A172 (cell line): ENCODE measurements at places on chromosomes 11 and 22.

DNA sequence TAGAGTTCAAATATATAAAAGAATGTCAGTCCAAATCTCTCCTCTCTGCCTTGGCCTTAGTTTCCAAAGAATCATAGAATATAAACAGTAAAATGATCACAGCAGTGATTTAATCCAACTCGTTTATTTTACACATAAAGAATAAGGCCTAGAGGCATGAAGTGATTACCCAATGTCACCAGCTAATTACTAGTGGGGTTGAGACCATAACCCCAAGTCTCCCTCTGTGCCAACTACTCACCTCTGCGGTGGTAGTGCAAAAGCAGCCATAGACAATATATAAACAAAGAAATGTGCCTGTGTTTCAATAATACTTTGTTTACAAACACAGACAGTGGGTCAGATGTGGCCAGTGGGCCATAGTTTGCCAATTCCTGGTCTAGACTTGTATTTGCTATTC lies 96.6 kb upstream of the FAT3 start:
- DNase-seq: no peak

- no peak for DNase-seq
Observed at GRCh38 chr11:68457898-68458249, 2.7 kb upstream of the PPP6R3 start.

DNA sequence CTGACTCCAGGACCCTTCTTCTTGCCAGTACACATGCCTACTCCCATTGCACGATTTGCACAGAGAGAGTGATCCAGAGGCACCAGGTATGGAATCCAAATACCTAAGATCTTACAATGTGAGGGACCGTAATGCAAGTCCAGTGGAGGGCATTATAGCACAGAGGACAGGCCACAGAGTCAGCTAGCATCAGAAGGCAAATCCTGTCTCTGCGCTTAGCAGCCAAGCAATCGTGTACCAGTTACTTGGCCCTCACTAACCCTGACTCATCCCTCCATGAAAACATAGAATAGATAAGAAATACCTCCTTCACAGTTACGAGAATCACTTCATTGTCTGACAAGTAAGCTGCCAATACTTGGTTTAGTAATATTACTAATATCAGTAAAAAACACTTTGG lies 69.7 kb upstream of the SLC6A5 start:
- peak; percentile 10 for DNase-seq

DNA sequence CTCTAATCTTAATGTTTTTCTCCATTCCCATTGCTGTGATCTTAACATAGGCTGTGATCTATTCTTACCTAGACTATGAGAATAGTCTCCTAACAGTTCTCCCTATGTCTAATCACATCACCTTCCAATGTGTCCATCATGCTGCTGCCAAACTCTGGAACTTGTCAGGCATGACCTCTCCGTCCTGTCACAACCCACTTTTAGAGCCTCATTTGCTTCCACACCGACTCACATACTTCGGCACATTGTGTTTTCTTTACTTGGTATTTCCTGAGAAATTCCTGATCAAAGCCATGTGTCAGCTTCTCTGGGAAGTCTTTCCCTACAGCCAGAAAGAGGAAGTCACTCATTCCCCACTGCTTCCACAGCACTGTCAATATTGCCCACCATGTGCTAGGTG lies 40.5 kb upstream of the BIRC3 start:
- DNase-seq: no peak

- DNase-seq: no peak
Observed at GRCh38 chr11:95711945-95712221, 77.7 kb downstream of the FAM76B start.

DNA sequence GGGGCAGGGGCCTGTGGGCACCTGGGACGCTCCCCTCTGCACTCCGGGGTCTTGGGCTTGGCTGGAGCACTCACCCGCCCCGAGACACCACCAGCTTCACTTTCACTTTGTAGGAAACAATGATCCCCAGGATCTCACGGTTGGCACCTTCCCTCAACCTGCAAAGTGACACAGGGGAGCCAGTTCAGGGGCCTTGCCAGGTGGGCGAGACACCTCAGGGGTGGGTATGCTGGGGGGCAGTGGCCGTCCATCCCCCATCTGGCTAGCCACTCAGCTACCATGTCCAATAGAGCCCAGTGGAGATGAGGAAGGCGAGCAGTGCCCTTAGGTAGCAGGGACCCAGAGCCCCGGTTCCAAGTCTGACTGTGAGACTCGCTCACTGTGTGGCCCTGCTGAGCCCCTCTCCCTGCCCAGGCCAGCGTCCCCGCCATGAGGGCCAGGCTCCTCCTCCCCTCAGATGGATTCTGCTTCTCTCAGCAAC lies 32.3 kb downstream of the TPBGL start:
- DNase-seq: no peak

GRCh38 chr22:40009951-40010671 lies 15.4 kb downstream of the FAM83F start:
- no peak for DNase-seq

GRCh38 chr22:22346401-22347107 lies 102.0 kb downstream of the VPREB1 start:
- no peak for DNase-seq

DNA sequence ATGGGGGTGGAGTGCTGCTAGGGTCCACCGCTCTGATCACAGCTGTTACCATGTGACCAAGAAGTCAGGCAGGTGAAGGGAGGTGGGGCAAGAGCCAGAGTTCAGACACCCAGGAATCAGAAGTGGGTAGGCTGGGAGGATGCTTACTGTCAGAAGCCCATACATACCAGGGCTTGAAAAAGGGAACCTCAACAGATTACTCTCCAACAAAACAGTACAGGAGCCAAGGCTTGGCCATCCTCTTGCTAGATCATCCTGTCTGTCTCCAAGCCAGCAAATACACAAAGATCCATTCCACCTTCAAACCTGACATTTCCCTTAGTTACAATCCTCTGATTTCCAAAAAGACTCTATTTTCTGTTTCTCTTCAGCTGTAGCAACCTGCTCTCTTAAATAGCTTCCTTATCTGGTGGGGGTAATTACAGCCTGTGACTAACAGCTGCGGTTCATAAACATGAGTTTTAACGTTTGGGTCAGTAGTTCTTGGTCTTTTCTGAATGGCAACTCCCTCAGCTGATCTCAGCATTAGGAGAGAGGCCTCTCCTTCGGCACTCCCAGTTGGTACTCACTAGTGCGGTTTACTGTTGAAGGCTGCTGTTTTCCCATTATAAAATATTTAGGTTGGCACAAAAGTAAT lies 31.1 kb upstream of the WT1 start:
- peak; percentile 87 for DNase-seq

- DNase-seq: peak; percentile 86
Observed at GRCh38 chr11:117946842-117947526, 17.8 kb upstream of the TMPRSS13 start.

DNA sequence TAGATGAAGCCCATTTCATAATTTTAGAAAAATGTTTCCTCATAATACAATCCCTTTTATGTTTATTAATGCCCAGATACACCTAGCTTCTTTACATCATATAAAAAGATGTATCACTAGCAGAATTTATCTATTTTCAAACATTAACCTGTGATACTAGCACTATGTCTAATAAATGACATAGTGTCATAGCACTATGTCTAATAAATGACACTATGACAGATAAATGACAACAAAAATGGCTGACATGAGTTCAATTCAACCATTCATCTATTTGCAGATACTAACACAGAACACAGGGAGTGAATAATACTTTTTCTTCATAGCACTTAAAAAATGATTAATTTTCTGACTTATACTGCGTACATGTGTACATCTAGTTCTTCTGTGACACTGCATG lies 19.4 kb upstream of the KDM4E start:
- DNase-seq: no peak

DNA sequence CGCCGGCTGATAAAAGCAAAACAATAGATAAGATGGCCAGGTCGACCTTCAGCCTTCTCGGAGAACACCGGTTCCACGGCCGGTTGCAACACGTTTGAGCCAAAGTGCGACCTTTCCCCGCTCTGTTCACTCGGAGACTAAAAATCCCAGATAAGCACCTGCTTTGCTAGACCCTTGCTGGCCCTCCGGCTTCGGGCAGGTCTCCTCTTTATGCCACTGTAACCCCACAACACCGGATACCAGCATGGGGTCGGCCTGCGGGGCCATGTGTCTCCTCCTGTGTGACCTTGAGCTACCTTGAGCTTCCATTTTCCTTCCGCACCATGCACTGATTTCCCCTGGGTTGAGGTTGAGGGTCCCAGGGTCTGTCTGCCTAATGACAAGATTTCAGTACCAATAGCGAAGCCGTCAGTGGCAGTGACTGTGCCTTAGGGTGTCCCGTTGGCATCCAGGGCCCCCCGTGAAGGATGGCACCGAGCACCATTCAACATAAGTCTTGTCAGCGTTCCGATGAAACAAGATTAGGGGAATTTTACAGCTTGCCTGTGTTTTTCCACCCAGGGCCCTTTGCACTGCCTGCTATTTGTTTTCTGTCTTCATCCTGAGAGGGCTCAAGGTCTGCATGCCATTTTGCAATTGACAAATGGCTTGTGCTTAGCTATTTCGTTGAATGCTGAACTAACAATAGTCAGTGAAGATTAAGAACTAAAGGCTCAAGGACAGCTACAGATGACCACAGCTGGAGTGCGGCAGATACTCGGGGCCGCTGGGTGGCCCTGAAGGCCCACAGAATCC lies 118.6 kb downstream of the KCNQ1 start:
- DNase-seq: no peak

DNA sequence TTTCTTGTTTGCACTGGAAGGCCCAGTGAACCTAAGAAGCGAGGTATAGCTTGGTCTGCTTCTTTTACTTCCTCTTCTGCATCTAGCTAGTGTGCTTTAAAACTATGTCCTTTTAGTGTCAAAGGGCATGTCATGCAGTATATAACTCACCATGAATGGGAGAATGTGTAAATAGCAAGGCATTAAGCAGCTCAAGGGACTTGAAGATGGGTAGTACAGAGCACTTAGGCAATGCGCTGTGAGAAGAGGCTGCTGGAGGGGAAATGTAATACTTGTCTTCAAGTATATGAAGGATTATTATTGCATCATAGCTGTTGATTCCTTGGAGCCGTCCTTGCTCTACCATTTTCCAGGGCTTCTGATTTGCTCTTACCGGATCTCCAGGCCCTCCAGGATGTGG lies 7.6 kb downstream of the MAML2 start:
- no peak for DNase-seq

- peak; percentile 12 for DNase-seq
Observed at GRCh38 chr11:32713496-32713895, 81.0 kb downstream of the CCDC73 start.

GRCh38 chr11:69358398-69359020 lies 64.6 kb downstream of the MYEOV start:
- no peak for DNase-seq

GRCh38 chr11:71542879-71543777 lies 5.1 kb upstream of the KRTAP5-9 start:
- DNase-seq: no peak

- no peak for DNase-seq
Observed at GRCh38 chr11:17954395-17955252, 58.2 kb downstream of the SERGEF start.

DNA sequence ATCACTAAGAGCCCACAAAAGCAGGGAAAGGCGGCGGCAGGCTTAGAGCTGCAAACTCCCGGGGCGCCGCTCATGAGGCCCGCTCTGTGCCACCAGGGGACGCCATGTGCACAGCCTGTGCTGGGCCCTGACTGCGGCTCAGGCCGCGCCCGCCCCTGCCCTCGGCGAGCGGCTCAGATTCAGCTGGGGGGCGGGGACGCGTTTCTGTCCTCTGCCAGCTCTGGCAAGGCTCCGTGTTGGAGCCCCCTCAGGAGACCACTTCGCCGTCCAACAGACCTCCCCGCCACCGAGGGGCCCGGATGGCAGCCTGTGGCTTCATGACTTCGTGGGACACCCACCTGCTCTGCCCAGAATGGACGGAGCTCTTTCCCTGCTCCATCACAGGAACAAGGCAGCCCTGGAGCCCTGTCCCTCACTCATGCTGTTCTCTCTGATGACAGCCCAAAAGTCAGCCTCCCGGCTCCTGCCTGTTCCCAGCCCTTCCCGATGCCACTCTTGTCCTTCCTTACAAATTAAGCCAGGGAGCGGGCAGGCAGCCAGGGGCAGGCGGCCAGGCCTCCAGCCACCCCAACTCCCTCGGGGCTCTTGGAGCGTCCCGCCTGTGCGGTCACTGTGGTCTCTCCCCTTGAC lies 69.1 kb downstream of the NAT10 start:
- DNase-seq: peak; percentile 63

DNA sequence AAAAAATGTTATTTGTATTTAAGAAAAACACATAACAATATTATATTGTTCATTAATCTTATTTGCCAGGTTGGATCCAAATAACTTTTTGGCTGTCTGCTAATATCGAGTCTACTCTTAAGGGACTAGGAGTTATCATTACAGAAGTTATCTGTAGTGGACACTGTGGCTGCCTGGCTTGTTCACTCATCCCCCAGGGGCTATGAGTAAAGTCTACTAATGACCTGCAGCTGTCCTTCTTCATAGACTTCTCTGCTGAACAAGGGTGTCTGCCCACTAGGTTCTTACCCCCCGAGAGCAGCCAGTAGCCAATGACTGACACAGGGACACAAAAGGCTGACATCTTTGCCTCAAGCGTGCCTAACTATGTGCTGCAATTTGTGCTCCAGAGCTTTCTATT lies 69.7 kb downstream of the APIP start:
- DNase-seq: no peak
